ENCODE measurements at places on chromosomes 12 and 14. TPM values are rescaled to one million over a fixed set of nuclear protein-coding genes. Genes with fewer than 3 reads are reported as not detected.

FZD10 gene
- 1.1 TPM for total RNA-seq

DNA sequence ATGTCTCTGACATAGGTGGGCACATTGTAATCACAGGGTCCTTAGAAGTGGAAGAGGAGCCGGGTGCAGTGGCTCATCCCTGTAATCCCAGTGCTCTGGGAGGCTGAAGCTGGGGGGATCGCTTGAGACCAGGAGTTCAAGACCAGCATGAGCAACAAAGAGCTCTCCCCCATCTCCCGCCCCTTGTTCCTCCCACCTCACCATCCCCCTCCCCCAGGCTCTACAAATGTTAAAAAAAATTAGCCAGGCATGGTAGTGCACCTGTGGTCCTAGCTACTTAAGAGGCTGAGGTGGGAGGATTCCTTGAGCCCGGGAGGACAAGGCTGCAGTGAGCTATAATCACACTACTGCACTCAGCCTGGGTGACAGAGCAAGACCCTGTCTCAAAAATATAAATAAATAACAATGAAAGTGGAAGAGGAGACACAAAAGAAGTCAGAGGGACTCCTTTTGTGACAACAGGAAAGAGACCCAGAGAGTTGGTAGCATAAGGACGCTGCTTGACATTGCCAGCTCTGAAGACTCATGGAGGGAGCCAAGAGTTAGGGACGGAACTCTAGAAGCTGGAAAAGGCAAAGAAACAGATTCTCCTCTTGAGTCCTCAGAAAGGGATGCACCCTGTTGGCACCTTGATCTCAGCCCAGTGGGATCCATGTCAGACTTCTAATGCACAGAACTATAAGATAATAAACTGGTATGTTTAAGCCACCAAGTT is 29.6 kb upstream of the CSRP2 start:
- DNase-seq: no peak

DNA sequence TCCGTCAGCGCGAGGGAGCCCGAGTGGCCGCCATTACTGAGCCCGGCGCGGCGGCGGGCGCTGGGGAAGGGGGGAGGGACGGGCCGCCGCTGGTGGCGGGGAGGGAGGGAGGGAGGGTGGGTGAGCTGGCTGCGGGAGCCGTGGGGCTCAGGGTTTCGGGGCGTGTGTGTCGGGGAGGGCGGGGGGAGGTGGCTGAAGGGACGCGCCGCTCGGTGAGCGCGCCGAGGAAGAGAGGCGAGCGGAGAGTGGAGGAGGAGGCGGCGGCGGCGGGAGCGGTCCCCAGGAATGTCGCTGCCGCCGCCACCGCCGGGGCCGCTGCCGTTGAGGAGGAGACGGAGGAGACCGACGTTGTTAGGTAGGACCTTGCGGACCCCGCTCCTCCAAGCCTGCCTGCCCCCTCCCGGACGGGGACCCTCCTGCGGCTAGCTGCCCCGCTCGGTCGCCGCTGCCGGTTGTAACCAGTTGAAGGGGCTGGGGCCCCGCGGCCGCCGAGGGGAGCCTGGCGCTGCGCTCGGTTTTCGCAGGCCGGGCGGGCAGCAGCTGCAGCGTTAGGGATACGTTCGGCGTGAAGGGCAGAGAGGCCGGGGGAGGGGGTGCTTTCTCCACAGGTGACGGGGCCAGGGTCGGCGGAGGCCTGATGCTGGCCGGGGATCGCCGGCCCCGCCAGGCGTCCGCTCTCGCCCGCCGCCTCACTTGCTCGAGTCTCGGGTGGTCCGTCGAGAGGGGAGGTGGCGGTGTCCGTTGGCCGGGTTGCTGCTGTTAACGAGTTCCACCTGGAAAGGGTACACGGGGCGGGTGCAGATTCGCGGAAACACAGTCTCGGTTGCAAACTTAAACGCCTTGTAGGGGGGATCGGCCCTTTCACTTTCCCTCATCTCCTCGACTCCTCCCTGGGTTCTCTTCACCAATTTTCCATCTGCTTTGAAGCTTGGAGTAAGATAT is at the start of gene ARHGAP5:
Gene ARHGAP5 (plus strand): TSS at position 224 of the 942 bp plus-strand sequence. CDS start 13,366 bp downstream, outside the sequence.
- peak; percentile 83 for DNase-seq

RNFT2 gene
- total RNA-seq: 27.7 TPM

APOF gene
- total RNA-seq: 0.11 TPM

SLC4A8 gene
- total RNA-seq: 16.9 TPM

SINHCAF gene
- total RNA-seq: 424 TPM

- no peak for DNase-seq
Observed at GRCh38 chr14:85856430-85856829, 326.5 kb downstream of the FLRT2 start.

ACVR1B gene
- total RNA-seq: 24.1 TPM

FGF23 gene
- 0.24 TPM for total RNA-seq

AKAP5 gene
- total RNA-seq: 2.8 TPM

DNA sequence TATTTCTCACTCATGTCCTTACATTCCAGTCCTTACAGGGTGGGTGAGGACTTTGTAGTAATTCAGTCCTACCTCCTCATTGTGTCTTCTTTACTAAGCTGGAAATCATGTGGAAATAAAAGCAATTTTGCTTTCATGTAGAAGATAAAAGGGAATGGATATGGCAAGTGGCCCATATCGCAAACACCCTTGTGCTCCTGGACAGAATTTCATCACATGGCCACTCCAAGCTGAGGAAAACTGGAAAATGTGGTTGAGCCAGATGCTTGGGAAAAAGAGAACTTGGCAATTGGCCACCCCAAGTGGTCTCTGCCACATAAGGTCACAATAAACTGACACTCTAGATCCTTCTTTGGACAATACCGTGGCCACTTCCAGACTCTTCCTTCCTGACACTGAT is 64.2 kb upstream of the IFNG-AS1 start:
- DNase-seq: no peak
